Activated T-cell treated with anti-CD3 and anti-CD28 coated beads, Interleukin-2, amount 50 U/mL, for 72 hours (primary cell): ENCODE measurements at places on chromosomes 2 and 18. TPM values are rescaled to one million over a fixed set of nuclear protein-coding genes. Genes with fewer than 3 reads are reported as not detected.

Gene RAMP1
- 1.00 TPM for total RNA-seq

Gene FOXD4L1
- total RNA-seq = not detected

Gene SP9
- total RNA-seq = not detected

Gene AOX1
- total RNA-seq = 0.83 TPM

Gene XIRP2
- total RNA-seq = not detected

Gene SCYGR1
- not detected for total RNA-seq

Gene AFF3
- total RNA-seq = 0.39 TPM

Gene SP140
- total RNA-seq = 109 TPM

Gene DNPEP
- total RNA-seq = 61.5 TPM
